Activated CD4-positive, CD25-positive, alpha-beta regulatory T cell (primary cell): ENCODE measurements at places on chromosomes 16 and 17.

GRCh38 chr17:55433029-55433628, 11.5 kb upstream of the MMD start:
- no peak for DNase-seq

DNA sequence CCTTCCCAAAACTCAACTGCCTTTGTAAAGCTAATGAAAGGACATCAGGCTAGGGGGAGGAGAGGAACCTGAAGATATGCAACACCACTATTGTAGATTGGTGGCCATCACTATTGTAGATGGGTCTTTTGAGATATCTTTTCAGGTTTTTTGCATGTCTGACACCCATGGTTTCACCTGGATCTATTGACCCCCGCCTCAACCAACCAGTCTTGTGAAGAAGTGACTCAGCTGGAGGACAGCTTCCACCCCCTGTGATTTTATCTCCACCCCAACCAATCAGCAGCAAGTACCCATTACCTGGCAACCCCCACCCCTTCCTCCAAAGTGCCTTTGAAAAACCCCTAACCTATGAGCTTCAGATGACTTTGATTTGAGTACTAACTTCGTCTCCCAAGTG, 382.6 kb upstream of the GOT2 start:
- no peak for DNase-seq

- DNase-seq = no peak
Measured at GRCh38 chr17:69348429-69348828, 21.5 kb upstream of the ABCA5 start.

- DNase-seq = no peak
Measured at GRCh38 chr16:23729503-23730424, 16.7 kb upstream of the ERN2 start.

GRCh38 chr17:28648698-28649097, 3.7 kb upstream of the BLTP2 start:
- no peak for DNase-seq

DNA sequence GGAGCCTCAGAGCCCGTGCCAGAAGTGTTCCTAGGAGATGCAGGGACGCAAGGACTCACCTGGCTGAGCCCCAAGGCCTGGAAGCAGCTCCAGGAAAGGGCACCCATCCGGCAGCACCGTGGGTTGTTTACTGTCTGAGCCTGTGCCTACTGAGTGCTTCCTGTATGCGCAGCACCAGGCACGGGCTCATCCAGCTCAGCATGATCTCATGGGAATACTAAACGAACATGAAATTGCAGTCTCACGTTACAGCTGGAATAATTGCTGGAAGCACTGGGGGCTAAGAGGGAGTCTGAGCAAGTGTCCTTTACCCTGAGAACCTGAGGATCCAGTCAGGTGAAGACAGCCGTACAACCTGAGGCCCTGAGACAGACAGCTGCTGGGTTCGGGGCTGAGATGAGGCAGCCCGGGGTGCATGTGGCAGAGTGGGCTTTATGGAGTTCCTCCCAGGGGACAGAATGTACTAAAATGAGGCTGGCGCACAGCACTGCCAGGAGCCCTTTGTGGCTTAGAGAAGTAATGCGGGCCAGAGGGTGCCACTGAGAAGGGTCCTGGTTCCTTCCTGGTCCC, 5.4 kb downstream of the CTRL start:
- no peak for DNase-seq

DNA sequence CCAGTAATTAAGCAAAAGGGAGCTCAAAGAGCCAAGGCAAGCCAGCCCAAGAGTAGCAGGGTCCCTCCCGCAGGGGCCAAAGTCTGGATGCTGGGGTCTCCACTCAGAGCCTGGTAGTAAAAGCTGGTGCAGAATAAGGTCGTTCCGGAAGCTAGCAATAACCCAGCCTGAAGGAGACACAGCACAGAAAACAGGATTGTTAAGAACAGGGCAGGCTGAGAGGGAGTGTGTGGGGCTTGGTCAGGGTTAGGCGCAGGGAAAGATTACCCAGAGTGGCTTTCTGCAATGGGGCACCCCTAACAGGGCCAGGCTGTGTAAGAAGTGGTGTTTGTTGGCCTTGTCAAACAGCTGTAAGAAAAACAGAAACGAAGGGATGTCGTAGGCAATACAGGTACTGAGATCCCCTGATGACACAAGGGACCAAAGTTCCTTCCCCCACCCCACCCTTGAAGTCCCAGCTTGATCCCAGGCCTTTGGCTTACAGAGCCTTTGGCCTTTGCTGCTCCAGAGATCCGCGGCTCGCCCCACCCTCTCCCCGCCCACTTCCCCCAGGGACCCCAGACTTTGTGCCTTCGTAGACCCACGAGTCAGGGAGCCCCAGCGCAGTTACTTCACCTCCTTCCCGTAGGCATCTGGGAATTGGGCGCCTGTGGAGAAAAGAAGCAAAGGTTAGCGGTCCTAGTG, 712 bp downstream of the TMEM256 start:
- no peak for DNase-seq

GRCh38 chr17:48995974-48996721, 1.0 kb upstream of the IGF2BP1 start:
- DNase-seq = no peak

GRCh38 chr17:33115366-33115765, 123.7 kb downstream of the SPACA3 start:
- no peak for DNase-seq

DNA sequence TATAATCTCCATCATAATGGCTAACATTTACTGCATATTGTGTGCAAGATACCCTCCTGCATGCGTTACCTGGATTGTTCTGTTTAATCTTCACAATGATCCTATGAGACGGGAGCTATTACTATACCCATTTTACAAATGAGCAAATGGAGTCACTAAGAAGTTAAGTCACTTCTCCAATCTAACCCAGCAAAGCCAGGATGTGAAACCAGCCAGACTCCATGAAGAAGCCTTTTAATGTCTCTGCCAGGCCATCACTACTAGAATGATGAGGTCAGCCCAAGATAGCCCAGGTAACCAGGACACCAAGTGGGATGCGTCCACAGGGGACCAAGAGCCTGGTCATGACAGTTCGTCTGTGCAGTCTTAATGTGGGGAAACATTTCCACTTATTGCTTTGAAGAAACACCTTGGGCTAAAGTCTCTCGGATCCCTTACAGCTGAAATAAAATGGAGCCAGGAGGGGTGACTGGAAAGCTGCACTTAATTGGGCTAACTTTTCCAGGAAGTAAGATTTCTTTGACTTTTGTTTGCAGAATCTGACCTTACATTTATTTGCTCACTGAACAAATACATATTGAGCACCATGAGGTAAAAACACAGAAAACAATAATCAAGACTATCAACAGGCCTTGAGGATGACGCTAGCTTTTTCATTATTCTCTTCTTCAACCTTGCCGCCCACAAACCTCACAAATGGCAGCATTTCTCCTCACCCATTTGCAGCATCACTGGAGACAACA, 926 bp upstream of the SHCBP1 start:
- no peak for DNase-seq
